Stimulated activated CD4-positive, alpha-beta T cell treated with anti-CD3 and anti-CD28 coated beads, Interleukin-1b, Interleukin-23, amount 100 ng/mL, for 1 hour (primary cell): ENCODE measurements at places on chromosomes 4 and X.

DNA sequence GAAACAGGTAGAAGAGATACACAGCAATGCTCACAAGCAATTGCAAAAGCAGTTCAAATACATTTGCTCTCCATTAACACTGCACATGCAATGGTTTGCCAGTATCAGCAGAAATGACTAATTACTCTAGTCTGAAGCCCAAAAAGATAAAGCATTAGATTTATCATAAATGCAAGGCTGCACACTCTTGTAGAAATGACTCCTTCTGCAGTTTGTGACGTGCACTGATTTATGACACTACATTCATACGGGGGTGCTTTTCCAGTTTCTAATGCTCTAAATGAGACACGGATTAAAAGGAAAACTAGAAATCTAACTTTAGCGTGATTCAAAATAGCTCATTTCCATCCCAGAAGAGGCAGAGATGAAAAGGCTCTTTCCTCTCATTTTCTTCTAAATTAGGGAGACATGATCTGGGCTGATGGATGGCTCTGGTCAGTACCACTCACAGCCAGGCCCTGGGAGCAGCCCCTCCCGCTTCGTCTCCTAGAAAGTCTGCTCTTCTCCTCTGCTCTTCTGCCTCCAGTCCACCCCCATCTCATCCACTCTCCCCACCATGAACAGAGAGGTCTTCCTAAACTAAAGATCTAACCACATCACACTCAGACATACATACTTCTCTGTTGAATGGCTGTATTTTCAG lies 33.2 kb downstream of the PPP2R2C start:
- no peak for DNase-seq

DNA sequence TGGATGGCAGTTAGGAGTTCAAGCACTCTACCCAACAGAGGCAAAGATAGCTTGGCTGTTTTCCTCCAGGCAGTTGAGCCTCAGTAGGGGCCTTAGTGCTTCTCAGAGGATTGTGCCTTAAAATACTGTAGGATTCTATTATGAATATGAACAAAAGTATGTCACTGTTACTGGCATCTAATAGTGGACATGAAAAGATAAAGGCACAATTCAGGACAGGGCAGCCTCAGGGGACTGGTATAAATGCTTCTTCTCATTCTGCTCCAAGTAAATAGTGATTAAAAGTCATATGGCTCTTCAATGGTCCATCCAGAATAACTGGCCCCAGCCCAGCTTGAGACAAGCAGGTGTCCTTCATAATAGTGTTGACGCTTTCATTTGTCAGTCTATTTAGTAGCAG lies 17.7 kb downstream of the COL4A6 start:
- DNase-seq, result no peak

DNA sequence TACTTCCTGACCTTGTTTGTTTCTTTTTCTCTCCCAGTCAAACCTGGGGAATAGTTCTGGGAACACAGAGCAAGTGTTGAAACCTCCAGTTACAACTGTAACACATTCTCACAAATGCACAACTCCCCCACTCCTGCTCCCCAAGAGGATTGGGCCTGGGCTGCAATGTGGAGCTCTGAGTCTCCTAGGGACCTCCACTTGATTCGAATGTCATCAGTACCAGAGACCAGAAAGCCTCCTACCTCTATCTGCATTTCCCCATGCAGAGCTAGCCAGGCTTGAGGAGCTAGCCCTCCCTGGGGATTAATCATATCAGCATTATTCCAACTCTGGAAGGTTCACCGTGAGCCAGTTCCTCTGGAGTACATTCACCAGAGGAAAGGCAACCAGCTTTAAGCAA lies 41.7 kb upstream of the CITED1 start:
- DNase-seq, result no peak

DNA sequence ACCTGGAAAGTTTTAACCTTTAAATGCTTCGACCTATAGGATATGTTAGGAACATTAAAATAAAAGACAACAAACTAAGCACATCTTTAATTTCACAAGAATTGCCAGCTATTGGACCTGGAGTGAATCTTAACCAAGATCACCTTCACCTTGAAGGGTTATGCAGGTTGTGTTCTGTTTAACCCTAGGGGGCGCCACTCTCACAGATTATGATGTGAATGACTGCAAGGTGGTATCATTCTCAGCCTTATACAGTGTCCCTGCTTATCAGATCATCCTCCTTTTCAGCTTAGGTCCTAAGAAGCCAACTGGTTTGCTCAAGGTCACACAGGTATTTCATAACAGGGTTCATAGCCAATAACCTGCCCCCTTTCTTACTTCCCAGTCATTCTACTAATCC lies 23.5 kb downstream of the INTS6L start:
- no peak for DNase-seq

GRCh38 chrX:72467135-72467534 lies 105.5 kb downstream of the HDAC8 start:
- DNase-seq, result no peak

GRCh38 chr4:42541647-42542046 lies 115.3 kb downstream of the ATP8A1 start:
- DNase-seq, result no peak

DNA sequence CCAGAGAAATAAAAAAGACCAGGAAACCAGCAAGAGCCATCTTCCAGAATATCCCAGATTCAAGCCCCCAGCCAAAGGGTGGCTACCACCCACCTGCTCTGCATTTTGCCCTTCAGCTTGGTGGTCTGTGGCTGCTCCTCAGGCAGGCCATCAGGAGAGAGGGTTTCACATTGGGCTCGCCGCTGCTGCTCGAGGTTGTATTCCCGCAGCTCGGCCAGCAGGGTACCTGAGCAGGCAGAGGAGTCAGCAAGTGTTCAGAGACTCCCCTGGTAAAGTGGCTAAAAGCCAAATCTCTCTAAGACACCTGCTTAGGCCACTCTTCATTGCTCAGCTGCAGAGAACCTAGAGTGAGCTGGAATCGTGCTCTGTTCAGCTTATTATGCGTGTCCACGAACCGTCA lies 110.8 kb upstream of the HSD17B10 start:
- no peak for DNase-seq

DNA sequence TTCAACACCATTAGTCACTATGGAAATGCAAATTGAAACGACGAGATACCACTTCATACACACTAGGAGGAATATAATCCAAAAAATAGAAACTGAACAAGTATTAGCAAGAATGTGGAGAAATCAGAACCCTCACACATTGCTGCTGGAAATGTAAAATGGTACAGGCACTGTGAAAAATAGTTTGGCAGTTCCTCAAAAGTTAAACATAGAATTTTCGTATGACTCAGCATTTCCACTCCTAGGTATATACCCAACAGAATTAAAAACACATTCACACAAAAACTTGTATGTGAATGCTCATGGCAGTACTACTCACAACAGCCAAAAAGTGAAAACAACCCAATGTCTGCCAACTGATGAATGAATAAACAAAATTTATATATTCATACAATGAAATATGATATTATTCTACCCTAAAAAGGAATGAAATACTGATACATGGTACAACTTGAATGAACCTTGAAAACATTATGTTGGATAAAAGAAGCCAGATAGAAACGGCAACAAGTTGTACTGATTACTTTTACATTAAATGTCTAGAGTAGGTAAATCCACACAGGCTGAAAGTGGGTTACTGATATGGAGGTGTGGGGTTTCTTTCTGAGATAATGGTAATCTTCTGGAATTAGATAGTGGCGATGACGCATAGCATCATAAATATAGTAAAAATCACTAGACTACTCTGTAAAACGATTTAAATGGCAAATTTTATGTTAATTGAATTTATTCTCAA lies 22.3 kb downstream of the TEC start:
- no peak for DNase-seq

GRCh38 chr4:6368096-6368495 lies 98.4 kb downstream of the WFS1 start:
- DNase-seq, result no peak

GRCh38 chr4:184410748-184411147 lies 63.6 kb downstream of the IRF2 start:
- no peak for DNase-seq
